ENCODE measurements at places on chromosomes 7 and 10.

DNA sequence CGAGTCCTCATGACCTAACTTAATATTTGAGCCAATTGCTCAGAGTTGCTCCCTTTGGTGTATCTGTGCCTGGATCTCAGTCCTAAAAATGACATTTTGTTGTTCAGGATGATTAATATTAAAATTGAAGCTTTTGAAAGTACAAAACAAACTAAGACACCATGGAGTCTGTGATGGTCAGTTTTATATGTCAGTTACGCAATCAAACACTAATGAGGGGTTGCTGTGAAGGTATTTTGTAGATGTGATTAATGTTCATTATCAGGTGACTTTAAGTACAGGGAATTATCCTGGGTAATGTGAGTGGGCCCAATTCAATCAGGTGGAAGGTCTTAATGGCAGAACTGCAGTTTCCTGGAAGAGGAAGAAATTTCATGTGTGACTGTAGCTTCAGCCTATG lies 546.7 kb downstream of the REEP3 start:
- no peak for DNase-seq

- no peak for DNase-seq
Measured at GRCh38 chr10:22228167-22228938, 10.5 kb upstream of the EBLN1 start.

- DNase-seq = no peak
Measured at GRCh38 chr7:131455546-131455945, 100.9 kb downstream of the PODXL start.

DNA sequence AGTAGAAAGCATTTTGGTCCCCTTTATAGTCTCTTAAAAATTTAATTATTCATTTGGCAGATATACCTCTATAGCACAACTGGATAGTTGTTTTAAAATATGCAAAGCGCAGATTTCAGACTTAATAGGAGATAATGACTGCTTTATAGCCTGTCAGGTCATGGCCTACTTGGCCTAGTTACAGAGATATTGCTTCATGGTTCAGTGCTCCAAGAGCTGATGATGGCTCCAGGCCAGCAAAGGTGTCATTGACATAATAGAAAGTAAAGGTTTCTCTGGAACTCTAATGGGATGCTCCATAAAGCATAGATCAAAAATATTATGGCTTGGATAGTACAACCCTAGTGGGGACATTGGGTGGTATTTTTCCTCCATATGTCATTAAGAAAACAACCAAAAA lies 285.7 kb downstream of the NXPH1 start:
- DNase-seq = no peak

DNA sequence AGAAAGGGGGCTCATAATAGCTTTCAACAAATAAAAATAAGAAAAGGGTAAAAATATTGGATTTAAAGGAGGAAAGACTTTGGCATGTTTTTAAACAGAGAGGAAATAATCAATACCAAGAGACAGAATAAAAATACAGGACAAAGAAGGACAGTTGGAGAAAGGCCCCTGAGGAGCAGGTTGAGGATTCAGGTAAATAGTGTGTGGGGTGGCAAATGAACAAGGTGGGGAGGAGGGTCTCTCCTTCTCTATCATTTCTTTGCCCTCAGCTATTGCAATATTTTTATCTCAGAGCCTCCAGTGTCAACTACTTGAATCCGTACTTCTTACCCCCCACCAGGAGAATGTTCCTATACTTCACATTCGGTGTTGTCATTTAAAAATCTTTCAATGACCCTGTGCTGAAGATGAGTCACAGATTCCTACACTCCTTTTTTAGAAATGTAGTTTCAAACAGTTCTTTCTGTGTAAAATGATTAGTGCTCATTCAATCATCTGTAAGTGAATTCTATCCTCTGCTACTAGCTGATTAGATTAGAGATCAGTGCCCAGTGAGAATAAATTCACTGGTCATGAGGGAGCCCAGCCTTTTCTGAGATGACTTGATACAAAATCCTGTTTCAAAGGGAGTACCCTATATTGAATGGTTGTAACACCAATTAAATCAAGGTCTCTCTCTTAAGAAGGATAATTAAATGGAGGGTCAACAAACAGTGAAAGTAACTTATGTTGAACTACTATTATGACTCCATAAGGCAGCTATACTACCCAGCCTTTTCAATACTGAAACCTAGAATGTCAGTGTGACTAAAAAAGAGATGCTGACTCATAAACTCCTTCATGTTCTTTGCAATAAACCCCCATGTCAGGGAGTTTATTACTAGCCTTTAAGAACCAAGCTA lies 50.4 kb upstream of the WNT16 start:
- DNase-seq = no peak

DNA sequence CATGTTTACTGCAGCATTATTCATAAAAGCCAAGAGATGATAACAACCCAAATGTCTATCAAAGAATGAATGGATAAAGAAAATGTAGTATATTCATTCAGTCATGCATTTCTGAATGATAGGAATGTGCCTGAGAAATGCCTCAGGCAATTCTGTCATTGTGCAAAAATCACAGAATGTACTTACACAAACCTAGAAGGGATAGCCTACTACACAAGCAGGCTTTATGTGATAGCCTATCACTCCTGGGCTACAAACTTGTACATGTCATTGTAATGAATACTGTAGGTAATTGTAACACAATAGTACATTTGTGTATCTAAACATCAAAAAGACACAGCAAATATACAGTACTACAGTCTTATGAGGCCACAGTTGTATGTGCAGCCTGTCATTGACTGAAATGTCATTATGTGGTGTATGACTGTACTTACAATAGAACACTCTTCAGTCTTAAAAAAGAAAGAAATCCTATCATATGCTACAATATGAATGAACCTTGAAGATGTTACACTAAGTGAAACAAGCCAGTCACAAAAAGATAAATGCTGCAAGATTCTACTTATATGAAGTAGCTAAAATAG lies 141.8 kb upstream of the GPR22 start:
- DNase-seq = no peak

DNA sequence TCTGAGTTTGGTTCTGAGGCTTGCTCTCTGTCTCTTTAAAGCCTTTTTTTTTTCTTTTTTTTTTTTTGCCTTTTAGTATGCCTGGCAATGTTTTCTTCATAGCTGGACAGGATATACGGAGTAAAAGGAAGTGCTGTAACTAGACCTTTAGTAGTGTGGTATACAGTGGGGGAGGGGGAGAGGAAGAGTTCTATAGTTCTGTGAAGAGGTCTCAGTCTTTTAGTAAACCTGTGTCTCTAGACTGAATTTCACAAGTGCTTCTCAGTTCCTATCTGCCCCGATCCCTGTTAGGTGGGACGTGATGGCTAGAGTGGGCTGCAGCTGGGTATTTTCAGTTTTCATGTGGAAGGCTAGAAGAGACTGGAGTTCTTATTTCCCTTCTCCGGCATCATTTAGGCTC lies 3.1 kb upstream of the ABCC2 start:
- no peak for DNase-seq

GRCh38 chr7:84022684-84023308 lies 171.8 kb downstream of the SEMA3A start:
- no peak for DNase-seq

- no peak for DNase-seq
Measured at GRCh38 chr10:124879136-124879535, 62.8 kb upstream of the ZRANB1 start.

DNA sequence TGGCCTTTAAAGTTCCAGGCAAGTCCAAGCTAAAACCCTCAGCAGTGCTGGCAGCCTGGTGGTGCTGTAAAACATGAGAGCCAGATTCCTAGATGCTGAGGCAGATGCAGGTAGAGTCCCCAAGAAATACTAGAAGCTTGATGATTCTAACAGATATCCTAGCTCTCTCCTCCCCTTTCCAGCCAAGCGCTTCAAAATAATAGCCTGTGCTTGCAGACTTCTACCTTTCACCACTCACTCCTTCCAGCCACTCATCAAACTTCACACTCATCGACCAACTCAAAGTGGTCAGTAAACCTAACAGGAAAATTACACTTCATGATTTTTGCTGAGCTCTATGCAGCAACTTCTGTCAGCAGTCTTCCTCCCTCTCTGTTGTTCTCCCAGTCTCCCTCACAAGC lies 50.2 kb downstream of the LMBR1 start:
- no peak for DNase-seq

DNA sequence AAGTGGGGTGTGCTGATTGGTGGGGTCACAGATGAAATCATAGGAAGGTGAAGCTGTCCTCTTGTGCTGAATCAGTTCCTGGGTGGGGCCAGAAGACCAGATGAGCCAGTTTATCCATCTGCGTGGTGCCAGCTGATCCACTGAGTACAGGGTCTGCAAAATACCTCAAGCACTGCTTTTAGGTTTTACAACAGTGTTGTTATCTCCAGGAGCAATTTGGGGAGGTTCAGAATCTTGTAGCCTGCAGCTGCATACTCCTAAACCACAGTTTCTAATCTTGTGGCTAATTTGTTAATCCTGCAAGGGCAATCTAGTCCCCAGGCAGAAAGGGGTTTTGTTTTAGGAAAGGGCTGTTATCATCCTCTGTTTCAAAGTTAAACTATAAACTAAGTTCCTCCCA lies 17.0 kb upstream of the IFRD1 start:
- DNase-seq = no peak

All from D341Med (cell line).